ENCODE measurements at places on chromosomes 5 and 9. TPM values are rescaled to one million over a fixed set of nuclear protein-coding genes. Genes with fewer than 3 reads are reported as not detected.

SAXO1 gene
- not detected for total RNA-seq

RNF208 gene
- 1.4 TPM for total RNA-seq

RNF183 gene
- not detected for total RNA-seq

FBN2 gene
- total RNA-seq, result not detected

C9orf153 gene
- not detected for total RNA-seq

PCDHGA11 gene
- 0.33 TPM for total RNA-seq

DNA sequence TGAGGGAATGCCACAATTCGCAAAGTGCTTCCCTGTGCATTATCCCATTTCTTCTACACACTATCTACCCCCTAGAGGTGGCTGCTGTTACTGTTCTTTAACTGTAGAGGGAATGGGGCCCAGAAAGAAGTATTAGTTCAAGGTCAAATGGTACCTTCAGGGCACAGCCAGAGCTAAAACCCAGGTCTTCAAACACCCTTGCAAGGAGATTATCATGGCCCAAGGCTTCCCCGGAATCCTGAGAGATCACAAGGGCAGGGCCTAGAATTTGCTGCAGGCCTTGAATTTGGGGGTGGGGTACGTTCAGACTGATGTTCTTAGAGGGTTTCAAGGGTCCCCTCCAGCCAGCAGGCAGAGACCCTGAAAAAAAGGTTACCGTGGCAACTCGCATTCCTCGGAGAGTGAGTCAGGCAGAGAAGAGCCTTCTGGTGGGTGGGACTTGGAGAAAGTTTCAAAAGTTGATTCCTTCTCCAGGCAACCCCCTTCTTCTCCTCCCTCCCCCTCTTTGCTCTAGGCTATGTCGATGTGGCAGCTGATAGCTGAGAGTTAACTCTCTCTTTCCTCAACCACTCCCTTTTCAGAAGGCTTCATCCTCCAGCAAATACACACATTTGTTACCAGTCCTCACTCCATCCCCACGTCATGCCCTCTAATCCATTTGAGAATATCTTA, 1.9 kb downstream of the SPARC start:
- no peak for DNase-seq

DNA sequence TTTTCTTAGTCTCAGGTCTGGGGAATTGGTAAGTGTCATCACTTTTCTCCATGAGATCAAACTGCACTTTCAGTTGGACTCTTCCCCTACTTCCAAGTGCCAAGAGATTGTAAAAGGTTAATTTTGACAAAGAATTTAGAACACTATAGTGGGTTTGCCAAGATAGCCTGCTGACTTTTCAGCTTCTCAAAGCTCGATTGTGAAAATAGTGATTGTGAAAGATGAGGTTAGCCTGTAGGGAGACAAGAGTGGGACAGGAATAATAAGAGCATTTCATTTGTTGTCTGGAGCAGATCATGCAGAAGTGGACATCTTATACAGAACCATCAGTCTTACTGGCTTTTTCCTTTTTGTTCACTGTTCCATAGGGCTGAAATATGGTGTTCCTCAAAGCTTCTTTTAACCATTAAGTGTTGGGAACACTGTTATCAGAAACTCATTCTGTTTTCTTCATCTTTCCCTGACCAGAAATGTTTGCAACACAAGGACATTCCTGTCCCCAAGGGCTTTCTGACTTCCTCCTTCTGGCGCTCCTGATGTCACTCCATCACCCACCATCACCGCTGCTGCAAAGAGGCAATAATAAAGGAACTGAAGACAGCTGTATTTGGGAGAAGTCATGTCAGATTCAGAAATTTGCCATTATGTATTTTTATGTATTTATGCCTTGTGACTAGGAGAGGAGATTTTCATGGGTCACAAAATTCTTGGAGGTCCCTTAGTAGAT, 11.6 kb upstream of the SPTAN1 start:
- DNase-seq, result no peak

GRCh38 chr5:150624334-150625163, 15.9 kb upstream of the SYNPO start:
- DNase-seq, result no peak

GRCh38 chr9:126830827-126831226, 26.0 kb downstream of the ZBTB43 start:
- DNase-seq, result no peak

GRCh38 chr9:15153961-15154360, 153.1 kb downstream of the TTC39B start:
- DNase-seq, result no peak

DNA sequence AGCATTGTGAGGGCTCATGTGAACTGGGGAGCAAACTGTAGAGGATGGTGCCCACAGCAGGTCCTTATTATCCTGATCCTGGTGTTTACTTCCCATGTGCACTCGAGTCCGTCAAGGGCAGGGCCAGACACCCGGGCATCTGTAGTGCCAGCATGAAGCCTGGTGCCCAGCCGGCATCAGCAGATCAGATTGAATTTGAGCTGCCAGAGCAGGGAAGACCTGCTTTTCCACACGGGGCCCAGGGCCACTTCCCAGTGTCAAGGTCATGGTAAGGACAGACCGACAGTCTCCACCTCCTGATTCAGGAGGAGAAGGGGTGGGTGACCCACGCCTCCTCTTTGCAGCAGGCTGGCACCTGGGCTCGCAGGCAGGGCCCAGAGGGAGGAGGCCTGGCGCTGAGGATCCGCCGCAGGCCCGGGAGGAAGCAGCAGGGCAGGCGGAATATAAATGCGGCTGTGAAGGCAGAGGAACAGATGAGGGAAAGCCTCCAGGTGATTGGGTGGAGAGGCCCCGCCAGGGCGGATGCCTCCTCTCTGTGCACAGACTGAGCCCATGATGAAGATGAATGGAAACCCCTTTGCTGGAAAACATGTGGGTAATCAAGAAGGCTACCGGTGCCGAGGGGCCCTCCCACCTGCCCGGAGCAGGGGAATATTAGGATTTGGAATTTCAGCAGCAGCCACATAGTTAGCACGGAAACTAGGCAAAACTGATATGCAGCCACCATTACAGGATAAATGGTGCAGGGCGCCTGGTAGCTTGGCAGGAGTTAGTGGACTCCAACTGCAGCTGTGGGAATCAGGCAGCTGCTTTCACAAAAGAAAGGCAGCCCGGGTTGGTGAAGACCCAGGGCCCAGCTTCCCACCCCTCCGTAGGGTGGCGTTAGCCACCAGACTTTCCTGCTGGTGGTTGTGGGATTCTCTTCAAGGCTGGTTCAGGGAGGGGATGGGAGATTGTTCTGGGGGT, 114.9 kb downstream of the GAPVD1 start:
- no peak for DNase-seq

- no peak for DNase-seq
Measured at GRCh38 chr5:94461131-94461530, 157.3 kb downstream of the KIAA0825 start.

DNA sequence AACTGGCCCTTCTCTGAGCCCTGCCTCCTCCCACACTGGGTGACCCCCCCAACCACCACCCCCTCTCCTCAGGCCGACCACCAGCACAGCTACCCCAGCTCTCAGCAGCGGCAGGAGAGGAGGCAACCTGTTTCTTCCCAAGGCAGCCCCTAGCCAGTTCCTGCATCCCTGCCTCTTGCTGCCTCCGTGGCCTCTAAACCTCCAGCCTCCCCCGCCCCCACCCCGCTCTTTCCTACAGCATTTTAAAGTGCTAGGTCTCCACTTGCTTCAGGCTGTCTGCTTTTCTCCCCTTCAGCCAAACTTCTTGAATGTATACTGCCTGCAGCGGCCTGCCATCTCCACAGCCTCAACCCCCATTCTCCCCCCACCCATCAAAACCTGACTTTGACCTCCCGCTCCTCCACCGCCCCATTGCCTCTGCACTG, 135.6 kb downstream of the DAB2IP start:
- DNase-seq, result no peak

GRCh38 chr5:136528481-136529030, 163.2 kb upstream of the TRPC7 start:
- no peak for DNase-seq

GRCh38 chr5:157451806-157452205, 8.2 kb upstream of the NIPAL4 start:
- DNase-seq, result no peak
